ENCODE measurements at places on chromosomes 1 and 21. TPM values are rescaled to one million over a fixed set of nuclear protein-coding genes. Genes with fewer than 3 reads are reported as not detected.

ATP6V1G3 gene
- total RNA-seq: not detected

RIIAD1 gene
- not detected for total RNA-seq

KCNH1 gene
- total RNA-seq: 0.34 TPM

LRRC3 gene
- 11.8 TPM for total RNA-seq

COL8A2 gene
- 10.5 TPM for total RNA-seq

DNA sequence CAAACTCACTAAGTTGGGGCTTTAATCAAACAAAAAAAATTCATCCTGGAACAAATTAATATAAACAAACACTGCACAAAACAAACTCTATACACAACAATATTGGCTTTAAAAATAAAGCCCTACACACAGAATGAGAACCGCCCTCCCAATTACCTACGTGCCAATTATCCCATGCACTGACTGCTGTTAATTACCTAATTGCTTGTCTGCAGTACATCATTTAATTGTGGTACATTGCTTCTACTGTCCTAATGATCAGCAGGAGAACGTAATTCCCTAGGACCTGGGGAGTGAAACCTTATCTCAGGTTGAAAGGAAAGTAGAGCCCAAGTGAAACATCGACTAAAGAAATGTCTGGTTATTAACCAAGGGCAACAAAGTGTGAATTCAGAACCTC is 364.5 kb downstream of the KCNH1 start:
- DNase-seq: no peak

DNA sequence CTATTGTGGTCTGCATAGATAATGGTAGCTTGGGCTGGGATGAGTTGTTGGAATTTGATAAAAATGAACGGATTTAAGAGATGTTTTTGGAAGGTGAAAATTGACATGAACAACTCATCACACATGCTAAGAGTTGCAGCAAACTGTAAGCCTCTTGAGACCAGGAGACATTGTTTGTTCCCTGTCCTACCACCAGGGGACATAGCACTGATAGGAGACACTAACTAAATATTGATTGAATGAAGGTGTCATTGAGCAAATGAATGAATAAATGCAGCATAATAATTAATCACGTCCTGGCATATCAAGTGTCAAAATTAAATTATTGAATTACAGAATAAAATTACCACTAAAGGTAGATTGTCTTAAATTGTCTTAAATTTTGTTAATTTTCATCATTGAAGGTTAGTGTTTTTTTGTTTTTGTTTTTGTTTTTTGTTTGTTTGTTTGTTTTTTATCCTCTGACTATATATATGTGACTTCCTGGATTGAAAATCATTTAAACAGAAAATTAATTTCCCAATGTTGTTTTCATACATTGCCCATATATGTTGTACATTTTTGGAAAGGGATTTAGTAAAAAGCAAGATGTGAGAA is 285.3 kb upstream of the C1orf105 start:
- DNase-seq: no peak

GRCh38 chr1:87329526-87330056 is 911 bp downstream of the LMO4 start:
- DNase-seq: no peak

DNA sequence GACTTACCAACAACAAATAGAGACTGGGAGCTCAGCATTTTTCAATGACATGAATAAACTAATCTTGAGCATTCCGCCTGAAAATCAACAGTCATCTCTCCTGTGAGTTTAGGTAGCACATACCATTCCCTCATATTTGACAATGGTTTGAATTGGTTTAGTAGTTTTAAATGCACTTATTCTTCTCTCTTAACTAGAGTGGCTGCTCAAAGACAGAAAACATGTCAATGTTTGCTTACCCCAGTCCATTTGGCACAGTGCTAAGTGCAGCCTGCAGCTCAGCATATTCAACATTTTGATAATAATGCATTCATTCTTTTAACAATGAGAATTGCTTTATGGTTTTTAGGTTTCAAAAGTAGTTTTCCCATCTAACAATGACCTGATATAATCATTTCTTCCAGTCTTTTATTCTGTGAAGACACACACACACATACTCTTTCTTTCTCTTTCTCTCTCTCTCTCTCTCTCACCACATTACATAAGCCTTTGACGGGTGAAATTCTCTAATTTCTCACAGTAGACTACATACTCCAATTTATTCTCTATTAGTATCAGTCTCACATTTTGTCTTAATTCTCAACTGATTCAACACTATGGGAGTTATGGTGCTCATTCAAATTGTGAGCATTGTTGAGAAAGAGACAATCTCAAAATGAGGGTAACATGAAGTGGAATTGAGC is 432.3 kb downstream of the LRRIQ3 start:
- no peak for DNase-seq

- DNase-seq: no peak
These were observed 1.5 kb downstream of the MXRA8 start for GRCh38 chr1:1356796-1357401.

- no peak for DNase-seq
These were observed 102.2 kb upstream of the GADD45A start for GRCh38 chr1:67582625-67583461.

- DNase-seq: no peak
These were observed 98.0 kb upstream of the C1orf105 start for GRCh38 chr1:172322219-172323061.

Measured in mesothelial cell of epicardium (in vitro differentiated cells).